ENCODE measurements at places on chromosomes 5 and 9.

GRCh38 chr9:37512437-37512836, 26.7 kb downstream of the POLR1E start:
- ATAC-seq, result no peak

- ATAC-seq, result no peak
Observed at GRCh38 chr5:16628376-16628775, 11.6 kb upstream of the RETREG1 start.

DNA sequence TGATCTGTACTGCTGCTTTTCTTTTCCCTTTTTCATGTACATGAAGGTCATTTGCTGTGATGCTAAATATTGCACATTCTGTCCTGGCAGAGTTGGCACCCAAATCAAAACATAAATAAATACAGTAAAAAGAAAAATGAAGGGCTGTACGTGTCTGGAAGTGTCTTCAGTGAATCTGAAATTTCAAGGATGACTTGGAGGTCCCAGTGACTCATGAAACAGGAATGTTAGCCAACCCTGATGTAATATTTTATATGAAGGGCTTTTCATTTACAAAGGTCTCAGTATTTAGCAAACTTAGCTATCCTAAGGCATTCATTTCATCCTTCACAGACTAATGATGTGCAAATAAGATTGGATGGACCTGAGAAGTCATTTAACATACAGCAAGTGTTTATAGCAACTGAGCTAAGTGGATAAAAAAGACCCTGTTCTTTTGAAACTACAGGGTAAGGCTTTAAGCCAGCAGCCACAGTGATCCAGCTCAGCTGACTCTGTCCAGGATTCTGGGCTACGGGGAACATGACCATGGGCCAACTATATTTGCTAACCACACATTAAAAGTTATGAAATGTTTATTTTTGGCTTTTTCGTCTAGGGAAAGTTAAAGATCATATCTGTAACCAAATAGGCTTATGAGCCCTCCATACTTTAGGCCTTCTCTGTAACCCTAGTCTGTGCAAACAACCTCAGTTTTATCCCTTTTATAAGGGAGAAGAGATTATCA, 104.0 kb upstream of the DMRTA1 start:
- ATAC-seq, result no peak

DNA sequence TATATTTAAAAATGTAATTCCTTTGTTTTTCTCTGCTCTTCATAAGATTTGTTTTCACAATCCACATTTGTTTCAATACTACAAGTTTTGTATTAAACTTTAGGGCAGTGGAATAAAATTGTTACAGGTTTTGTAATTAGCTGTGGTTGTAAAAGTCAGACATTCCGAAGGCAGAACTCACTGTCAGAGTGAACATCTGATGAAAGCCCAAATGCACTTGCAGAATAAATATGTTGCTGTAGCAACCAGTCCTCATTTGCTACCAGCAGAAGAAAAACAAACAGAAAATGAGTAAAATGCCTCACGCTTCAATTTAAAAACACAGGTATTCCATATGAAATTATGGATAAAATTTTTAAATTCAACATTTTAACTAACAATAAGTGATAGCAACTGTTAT, 740.1 kb upstream of the FAM174A start:
- ATAC-seq, result no peak

DNA sequence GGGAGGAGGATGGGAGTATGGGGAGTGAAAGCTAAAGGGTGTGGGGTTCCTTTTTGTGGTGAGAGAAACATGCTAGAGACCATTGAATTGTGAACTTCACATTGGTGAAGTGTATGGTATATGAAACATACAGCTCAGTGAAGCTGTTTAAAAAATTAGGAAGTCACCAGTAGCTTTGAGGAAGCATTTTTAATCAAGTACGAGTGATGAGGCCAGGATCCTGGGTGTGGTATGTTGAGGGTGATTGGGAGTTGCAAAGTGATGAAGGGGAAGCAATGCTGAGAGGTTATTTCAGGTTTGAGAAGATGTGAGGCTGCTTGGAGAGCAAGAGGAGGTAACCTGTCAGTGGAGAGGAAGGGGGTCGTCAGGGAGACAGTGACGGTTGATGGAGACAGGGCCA, 22.7 kb upstream of the CLK4 start:
- ATAC-seq, result no peak

DNA sequence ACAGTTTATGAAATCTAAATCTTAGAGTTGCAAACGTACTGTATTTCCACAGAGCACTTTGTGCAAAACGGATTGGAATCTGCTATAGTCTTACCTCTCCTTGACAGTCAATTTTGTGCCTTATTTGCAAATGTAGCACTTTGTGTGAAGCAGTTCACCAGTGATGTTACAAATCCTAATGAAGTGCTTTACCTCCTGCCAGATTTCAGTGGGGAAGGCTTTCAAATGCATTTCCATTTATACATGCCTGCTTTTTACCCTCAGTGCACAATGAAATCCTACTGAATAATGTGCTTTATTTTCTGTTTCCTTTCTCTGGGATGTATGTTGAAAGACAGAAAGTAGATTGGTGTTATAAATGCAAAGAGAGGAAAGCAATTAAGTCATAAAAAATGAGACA, 2141.6 kb upstream of the C9orf72 start:
- no peak for ATAC-seq

GRCh38 chr9:88706193-88707113, 171.5 kb downstream of the NXNL2 start:
- no peak for ATAC-seq

DNA sequence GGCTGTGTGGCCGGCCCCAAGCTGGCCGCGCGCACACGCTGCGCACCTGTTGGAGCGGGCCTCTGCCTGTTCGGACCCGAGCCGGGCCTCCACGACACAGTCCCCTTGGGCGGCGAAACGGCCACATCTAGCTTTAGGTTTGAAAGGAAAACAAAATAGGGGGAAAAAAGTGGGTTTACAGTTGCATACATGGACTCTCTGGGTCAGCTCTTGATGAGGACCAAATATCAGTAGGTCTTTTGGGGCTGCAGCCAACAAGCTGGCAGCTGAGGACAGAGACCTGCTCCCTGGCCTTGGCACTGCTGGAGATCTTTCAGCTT, 20.7 kb downstream of the IGIP start:
- ATAC-seq, result no peak

GRCh38 chr9:113380869-113381378, 4.1 kb upstream of the HDHD3 start:
- ATAC-seq, result peak; percentile 74

DNA sequence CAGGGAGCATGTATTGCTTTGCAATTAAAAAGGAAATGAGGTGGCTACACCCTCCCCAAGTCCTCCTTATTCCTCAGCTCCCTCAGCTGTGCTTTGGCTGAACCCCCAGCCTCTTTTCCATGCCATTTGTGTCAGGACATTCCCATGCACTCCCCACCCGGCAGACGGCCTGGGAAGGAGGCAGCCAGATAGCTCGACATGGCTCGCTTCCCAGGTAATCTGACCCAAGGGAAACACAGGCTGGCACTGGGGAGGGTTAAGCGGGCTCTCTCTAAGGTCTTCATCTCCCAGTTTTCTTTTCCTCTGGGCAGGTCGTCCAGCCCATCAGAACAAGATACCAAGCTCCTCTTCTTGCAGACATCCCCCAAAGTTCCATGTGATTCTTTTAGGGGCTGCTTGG, 31.2 kb downstream of the BTNL9 start:
- ATAC-seq, result no peak

GRCh38 chr5:68385936-68386335, 170.4 kb downstream of the PIK3R1 start:
- no peak for ATAC-seq

- no peak for ATAC-seq
Observed at GRCh38 chr5:160921423-160922285, 69.6 kb upstream of the ATP10B start.

DNA sequence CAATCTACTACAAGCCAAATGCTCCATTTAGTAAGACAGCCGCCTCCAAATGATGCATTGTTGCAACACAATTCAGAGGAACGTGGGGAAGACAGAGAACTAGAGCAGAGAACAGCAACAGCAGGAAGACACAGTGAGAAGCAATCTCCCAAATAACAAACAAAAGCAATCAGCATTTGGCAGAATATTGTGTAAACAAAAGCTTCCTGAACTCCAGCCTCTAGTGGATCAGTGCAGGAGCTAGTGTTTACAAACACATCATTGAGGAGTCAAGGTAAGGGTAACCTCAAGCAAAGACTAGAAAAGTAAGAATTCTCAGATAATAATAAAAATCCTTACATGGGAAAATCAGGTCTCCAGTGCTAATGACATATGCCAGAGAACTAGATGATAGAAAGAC, 20.6 kb downstream of the FST start:
- ATAC-seq, result no peak

DNA sequence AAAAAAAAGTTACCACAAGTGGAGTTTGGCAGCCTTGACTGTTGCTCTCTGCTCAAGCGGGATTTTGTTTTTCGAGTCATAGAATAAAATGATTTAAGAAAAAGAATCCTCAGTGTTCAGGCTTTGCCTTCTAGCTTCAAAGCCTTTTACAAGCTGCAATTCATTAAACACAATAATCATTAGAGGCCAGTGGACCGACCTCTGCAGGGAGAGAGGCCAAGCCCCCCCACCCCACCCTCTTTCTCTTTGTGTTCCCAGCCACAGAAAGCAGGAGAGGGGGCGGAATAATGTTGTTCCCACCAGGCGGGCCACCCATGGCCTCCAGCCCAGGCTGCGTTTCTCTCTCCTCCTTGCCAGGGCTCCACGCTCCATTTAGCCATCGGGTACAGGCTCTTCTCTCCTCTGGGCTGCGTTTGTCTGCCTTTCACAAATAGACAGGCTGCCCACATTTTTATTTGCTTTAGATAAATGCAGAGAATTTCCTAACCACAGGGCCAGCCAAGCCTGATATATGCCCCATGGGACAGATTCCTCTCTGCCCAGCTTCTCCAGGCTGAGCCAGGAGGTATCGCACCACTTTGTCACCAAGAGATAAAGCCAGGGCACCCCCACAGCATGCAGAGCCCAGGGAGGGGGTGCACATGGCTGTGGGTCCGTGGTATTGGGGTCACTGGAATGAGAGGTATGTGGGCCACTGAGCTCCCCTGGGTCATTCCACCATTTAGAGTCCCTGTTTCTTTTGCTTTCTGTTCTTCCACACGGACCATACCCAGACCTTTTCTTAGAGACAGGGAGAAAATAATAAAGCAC, 318.8 kb downstream of the PIK3R1 start:
- ATAC-seq, result peak; percentile 42

- ATAC-seq, result no peak
Observed at GRCh38 chr5:180139731-180140055, 68.1 kb upstream of the RNF130 start.

- no peak for ATAC-seq
Observed at GRCh38 chr9:95629585-95629984, 112.8 kb upstream of the PTCH1 start.

DNA sequence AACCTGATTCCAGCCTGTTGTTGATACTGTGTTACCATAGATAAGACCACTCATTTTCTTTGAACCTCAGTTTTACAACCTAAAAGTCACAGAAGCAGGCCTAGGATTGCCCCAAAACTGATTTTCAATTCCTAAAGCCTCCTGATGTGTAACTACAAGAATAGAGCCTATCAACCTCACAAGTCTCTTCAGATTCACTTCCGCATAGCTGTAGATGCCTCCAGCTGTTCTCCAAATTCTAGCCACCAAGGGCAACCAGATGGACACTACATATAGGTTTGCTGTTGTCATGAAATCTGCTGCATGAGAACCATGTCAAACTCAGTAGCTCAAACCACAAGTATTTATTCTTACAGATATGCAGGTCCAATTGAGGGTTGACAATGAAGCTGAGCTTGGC, 143.5 kb downstream of the SPATA31D1 start:
- ATAC-seq, result no peak

DNA sequence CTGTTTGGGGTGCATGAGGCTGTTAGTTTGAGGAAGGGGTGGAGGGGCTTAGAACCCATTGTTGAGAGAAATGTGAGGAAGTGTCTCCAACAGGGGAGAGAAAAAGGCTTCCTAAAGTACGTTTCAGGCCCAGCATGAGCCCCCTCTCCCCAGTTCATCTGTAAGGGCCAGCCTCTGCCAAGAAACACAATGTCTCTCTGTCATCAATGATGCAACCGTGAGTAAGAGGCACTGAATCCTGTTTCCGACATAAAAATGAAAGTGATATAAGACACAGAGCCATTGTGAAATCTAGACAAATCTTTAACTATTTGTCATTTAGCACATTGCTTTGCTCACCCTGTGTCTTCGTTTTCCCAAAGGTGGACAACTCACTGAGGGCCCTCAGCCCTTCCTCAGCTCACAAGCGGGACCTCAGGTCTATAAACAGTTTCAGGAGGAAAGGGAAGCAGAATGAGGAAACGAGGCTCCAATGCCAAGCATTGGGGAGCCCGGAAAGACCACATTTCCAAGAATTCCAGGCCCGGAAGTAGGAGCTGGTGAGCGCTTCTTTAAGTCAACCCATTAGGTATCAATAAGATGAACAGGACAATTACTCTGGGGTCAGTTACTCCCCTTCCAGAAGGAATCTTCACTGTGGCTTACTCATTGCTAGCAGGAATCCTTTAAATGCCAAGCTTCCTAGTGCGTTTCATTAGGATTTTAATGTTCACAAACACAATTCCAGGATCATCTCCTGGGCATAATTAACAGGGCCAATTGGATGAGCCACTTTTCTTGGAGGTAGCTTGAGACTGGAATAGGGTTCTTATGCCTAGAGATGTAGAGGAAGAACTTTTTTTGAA, 59.0 kb upstream of the KLF4 start:
- peak; percentile 87 for ATAC-seq

GRCh38 chr5:167871091-167871490, 420.4 kb upstream of the WWC1 start:
- no peak for ATAC-seq

- no peak for ATAC-seq
Observed at GRCh38 chr9:98678244-98678842, 30.4 kb downstream of the GABBR2 start.

- no peak for ATAC-seq
Observed at GRCh38 chr5:134595458-134595838, 37.2 kb downstream of the SAR1B start.

DNA sequence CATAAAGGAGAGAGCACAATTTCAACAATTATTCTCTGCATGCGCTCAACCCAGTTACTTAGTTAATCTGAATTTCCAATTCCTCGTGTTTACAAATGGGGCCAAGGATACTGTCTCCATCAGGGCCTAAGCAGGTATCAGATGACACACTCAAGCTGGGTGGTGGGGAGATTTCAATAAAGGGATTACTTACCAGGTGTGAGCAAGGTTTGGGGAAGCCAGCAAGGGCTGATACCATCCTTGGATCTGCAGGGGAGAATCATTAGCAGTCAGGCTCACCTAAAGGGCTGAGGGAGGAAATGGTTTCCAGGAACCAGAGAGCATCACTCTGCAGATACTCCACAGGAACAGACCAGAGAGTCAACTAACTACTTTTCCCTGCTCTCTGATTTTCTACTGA, 487.1 kb downstream of the NTRK2 start:
- ATAC-seq, result no peak

GRCh38 chr5:98825582-98826375, 52.3 kb downstream of the RGMB start:
- ATAC-seq, result no peak

GRCh38 chr5:115246361-115246991, 16.2 kb downstream of the PGGT1B start:
- ATAC-seq, result peak; percentile 48

GRCh38 chr9:8616414-8616813, 816.8 kb upstream of the DMAC1 start:
- no peak for ATAC-seq

- ATAC-seq, result no peak
Observed at GRCh38 chr5:161189452-161189851, 337.4 kb upstream of the ATP10B start.

GRCh38 chr9:74275872-74276508, 221.1 kb upstream of the RORB start:
- no peak for ATAC-seq

GRCh38 chr9:128206916-128207910, 4.0 kb downstream of the DNM1 start:
- ATAC-seq, result no peak

GRCh38 chr9:13083366-13083765, 196.1 kb downstream of the MPDZ start:
- no peak for ATAC-seq

All from esophagus mucosa (tissue), 1 donor.